ENCODE measurements at places on chromosomes 4 and X.

DNA sequence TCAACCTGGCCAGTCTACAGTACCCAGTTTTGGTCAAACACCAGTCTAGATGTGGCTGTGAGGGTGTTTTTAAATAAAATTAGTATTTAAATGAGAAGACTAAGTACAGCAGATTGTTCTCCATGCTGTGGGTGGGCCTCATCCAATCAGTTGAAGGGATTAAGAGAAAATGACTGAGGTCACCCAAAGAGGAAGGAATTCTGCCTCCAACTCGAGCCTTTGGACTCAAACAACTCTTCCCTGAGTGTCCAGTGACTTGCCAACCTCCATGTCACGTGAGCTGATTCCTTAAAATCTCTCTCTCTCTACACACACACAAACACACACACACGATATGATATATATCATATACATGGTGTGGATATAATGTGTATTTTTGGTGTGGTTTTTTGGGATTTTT lies 10.0 kb downstream of the TREX2 start:
- no peak for DNase-seq

DNA sequence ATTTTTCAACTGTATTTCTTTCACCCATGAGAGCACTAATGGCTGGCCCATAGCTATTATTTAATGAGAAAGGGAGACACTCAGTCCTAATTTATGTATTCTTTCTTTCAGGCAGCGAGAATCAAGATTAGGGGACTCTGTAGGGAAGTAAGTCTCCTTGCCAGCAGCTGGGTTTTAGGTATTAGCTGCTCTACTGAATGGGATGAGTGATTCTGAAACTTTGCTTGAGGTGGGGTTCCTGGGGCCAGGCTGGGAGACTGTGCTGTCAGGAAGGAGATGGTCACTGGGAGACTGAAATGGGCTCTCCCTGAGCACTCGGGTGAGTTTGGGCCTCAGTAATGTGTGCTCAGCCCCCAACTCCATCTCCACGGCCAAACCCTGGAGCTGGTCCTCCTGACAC lies 78.7 kb downstream of the LNX1 start:
- no peak for DNase-seq

GRCh38 chr4:164639001-164639400 lies 114.9 kb upstream of the SMIM31 start:
- no peak for DNase-seq

DNA sequence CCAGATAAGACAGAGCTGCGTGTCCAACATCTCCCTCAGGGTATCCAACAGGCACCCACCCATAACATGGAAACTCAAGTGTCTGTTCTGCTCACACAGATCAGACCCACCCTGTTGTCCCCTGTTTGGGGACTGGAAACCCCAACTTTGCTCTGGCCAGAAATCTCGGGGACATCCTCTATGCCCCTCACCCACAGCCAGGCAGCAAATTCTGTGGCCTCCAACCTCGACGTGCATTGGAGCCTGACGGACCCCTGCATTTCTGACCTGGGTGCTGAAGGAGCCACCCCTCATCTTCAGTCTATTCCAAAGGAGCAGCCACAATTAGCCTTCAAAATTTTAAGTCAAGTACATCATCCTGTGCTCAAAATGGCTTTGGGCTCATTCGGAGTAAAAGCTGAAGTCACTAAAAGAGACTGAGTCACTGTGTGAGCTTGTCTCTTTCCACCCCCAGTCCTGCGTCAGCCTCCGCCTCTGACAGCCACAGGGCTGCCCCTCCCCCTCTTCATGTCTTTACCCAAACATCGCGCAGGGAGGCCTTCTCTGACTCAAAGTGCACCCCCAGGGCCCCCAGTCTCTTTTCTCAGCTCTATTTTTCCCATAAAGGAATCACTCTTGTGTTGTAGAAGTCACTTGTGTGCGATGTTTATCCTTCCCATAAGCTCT lies 24.4 kb upstream of the PDE6B start:
- no peak for DNase-seq

DNA sequence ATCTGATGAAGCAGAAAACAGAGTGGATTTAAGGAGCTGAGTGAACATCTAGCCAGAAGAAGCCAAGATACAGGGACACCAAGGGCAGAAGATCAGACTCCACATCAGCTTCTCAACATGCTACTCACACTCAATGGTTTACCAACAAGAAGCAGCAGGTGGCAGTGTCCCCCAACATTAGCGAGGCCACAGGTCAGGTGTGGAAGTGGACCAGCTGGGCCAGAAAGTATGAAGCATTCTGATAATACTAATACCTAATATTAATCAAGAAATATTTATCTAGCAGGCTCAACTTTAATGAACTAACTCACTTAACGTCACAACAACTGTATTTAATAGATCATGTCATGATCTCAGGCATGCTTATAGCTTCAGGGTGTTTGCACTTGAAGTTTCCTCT lies 73.4 kb upstream of the TTC29 start:
- DNase-seq, result peak; percentile 61

GRCh38 chrX:40653535-40653934 lies 6.2 kb upstream of the CXorf38 start:
- DNase-seq, result no peak

GRCh38 chrX:666762-667720 lies 36.5 kb downstream of the SHOX start:
- DNase-seq, result no peak

DNA sequence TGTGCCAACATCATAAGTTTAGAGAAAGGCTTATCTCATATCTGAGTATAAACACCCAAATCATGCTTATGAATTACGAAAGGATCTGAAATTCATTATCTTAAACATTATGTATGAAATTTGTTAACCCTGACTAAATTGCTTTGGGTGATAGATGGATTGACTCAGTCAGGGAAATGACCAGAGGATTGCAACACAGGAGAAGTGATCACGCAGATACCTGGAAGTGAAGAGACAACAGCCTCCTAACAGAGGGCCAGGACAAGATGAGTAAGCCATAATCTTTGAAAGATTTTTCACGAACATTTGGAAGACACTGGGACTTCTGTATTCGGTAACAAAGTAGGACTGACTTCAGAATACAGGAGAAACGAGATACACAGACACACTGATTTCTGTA lies 363.4 kb downstream of the DMD start:
- no peak for DNase-seq

- no peak for DNase-seq
Observed at GRCh38 chr4:55143858-55144257, 18.5 kb upstream of the KDR start.

GRCh38 chr4:182063651-182064050 lies 179.6 kb upstream of the TENM3 start:
- DNase-seq, result no peak

- DNase-seq, result no peak
Observed at GRCh38 chrX:97398030-97398551, 514.4 kb downstream of the RPA4 start.

DNA sequence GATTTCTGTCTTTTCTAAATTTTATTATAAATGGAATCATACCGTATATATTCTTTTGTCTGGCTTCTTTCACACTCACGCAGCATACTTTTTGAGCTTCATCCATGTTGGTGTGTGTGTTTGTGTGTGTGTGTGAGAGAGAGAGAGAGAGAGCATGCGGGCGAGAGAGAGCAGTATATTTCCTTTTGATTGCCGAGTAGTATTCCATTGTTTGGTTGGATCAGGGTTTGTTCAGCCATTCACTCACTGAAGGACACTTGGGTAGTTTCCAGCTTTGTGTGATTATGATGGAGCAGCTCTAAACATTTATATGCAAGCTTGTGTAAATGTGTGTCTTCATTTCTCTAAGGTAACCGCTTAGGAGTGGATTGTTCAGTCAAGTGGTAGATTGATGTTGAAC lies 3.1 kb upstream of the L1CAM start:
- DNase-seq, result no peak

DNA sequence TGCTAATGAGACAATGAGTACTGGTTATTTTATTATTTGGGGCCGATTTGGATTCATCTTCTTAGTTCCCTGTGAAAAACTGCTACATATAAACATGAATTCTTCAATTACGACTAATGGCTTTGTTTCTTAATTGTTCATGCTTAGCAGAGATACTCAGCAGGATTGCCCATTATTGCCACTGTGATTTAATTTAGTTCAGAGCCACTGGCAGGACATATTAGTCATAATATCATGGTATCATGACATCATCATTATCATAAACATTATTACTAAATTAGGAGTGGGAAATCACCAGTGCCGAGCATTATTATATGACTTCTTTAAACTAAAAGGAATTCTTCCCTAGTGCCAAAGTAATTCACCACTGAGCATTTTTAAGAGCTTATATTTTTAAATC lies 201.4 kb downstream of the SPOCK3 start:
- DNase-seq, result no peak

GRCh38 chrX:43969504-43970501 lies 3.4 kb downstream of the NDP start:
- no peak for DNase-seq

DNA sequence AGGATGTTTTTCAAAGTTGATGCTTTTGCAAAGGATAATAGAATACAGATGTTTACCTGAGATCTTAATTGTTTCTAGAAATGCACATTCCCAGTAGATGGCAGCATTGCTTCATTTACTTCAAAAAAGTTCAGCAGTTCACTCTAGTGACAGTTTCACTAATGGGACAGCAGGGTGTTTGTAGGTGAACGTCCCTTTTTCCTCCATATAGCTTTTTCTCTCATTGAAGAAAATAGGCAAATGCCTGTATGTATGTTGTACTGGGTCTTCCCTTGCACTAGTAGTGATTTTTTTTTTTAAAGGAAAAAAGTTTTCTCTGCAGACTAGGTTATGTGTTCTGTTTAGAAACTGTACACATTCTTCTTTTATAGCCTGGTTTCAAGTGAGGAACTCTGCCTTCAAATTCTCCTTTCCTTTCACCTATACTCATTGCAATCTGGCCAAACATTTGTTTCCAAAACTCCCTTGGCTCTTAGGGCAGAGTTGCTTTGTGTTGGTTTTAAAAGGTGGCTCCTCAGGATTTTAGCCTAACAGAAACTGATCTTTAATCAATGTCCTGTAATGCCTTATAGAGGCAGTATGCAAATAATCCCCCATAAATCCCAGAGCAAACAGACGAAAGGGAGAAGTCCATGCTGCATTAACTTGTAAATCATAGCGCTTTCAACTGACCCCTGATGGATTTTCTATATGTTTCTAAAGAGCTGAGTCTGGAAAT lies 86.3 kb downstream of the EGF start:
- DNase-seq, result peak; percentile 60

DNA sequence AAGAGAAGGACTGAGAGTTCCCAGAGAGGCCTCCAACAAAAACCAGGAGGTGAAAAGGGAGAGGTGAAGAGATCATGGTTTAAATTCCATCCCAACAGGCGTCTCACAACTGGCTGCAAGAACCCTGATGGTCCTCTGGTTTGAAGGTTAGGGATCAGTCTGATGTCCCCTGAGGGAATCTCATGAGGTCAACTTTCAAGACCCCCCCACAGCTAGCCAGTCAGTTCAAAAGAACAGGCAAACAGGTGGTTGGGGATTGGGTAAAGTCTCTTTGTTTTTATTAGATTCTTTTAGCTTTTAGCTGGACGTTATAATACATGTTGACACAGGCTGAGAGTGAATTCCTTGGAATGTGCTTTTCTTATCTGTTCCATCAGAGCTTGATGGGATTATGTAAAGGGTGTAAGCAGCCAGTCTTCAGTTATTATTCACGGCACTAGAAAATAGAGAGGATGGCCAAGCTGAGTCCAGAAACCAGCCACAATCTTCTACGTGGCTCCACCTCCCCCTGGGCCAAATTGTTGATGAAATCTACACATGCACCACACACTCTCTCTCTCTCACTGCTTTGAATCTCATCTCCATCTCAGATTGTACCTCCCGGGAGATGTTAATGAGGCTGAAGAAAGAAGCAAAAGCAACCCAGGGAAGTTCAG lies 20.8 kb downstream of the ENPP6 start:
- no peak for DNase-seq

- no peak for DNase-seq
Observed at GRCh38 chr4:12487000-12487399, 997.1 kb downstream of the RAB28 start.

DNA sequence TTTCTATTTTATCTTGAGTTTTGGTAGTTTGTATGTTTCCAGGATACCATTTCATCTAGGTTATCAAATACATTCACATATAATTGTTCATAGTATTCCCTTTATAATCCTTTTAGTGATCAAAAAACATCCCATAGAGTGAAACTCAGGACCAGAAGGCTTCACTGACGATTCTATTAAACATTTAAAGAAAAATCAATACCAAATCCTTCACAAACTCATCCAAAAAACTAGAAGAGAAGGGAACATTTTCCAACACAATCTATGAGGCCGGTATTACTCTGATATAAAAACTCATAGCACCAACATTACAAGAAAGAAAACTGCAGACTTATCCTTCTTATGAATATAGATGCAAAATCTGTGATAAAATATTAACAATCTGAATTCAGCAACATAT lies 203.4 kb downstream of the ANKRD50 start:
- DNase-seq, result no peak

- no peak for DNase-seq
Observed at GRCh38 chr4:158673633-158674032, 1.5 kb downstream of the ETFDH start.

DNA sequence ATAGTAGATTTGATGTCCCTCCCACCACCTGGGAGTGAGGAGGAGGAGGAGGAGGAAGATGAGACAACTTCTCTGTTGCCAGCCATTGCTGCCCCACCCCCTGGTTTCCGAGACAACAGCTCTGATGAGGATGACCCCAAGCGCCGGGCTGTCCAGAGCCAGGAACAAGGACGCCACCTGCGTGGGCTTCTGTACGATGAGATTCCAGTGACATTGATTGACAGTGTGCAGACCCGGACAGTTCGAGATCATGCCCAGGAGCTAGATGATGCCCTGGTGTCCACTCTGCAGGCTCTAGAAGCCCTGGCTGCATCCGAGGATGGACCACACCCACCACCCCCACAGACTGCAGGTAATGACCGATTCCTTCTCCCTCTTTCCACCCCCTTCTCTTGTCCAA lies 30.5 kb upstream of the PRPS1 start:
- no peak for DNase-seq

DNA sequence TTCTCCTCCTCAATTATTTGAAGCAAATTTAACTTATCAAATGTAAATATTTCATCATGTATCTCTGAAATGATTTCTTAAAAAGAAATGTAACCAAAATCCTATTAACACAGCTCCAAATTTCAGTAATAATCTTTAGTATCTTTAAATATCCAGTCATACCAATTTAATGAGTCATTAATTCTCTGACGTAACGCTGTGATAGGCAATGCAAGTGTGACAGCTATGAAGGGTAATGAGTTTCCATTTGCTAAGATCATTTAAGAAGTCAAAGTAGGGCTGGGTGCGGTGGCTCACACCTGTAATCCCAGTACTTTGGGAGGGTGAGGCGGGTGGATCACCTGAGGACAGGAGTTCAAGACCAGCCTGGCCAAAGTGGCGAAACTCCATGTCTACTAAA lies 15.6 kb downstream of the RPS3A start:
- DNase-seq, result no peak

DNA sequence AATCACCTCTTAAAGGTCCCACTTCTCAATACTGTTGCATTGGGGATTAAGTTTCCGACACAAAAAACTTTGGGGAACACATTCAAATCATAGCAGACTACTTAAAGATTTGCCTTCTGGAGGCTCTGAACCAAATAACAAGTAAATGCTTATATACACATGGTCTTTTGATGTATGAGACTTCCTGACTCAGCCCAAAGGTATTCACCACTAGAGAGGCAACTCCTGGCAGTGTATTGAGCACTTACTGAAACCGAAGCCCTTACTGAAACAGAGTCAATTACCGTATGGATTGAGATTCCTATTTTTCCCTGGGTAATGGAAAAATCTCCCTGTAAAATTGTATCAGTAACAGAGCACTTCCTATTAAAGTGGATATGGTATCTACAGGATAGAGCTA lies 45.4 kb downstream of the ZCCHC13 start:
- DNase-seq, result no peak

Data from hematopoietic multipotent progenitor cell (in vitro differentiated cells).